SK-N-DZ (cell line): ENCODE measurements at places on chromosomes 1 and 21.

GRCh38 chr1:55378582-55378981 lies 163.4 kb upstream of the USP24 start:
- DNase-seq, result no peak

DNA sequence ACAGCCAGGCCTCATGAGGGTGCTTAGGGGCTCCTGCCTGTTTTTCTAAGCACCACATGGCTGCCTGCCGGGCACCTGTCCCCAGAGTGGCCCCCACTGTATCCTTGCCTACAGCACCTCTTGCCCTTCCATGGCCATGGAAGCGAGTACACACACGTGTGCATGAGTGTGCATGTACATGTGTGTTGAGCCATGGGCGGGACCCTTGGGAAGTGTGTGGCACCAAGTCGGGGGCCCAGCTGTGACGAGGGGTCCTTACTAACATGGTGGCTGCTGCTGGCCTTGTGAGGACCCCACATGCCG lies 25.8 kb downstream of the KRTAP10-1 start:
- DNase-seq, result no peak

GRCh38 chr1:85445906-85446305 lies 19.1 kb downstream of the DDAH1 start:
- no peak for DNase-seq

- no peak for DNase-seq
Measured at GRCh38 chr1:50047916-50048694, 24.4 kb upstream of the AGBL4 start.

- DNase-seq, result peak; percentile 43
Measured at GRCh38 chr1:67347688-67348472, 40.2 kb downstream of the IL12RB2 start.

GRCh38 chr1:153505576-153505975 lies 30.2 kb downstream of the S100A6 start:
- DNase-seq, result no peak

DNA sequence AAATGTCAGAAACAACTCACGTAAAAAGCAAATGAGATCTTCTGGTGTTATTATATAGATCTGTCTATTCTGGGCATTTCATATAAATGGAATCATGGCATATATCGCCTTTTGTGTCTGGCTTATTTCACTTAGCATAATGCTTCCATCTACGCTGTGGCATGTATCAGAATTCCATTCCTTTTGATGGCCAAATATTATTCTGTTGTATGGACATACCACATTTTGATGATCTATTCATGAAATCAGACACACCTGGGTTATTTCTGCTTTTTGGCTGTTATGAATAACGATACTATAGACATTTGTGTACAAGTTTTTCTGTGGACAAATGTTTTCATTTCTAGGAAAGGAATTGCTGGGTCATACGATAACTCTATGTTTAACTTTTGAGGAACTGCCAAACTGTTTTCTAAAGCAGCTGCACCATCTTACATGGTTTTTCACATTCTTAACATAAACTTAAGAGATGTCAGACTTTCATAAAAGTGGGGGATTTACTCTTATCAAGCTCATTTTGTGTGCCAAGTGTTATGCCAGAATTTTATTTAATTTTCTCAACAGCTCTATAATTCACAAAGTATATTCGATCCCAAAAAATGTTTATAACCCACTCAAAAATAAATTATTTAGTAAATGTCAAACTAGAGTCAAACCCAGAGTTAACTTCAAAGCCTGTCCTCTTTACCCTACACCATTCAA lies 7.6 kb downstream of the ENAH start:
- DNase-seq, result no peak

GRCh38 chr1:87795615-87796337 lies 467.1 kb downstream of the LMO4 start:
- no peak for DNase-seq

GRCh38 chr21:35035116-35035515 lies 14.0 kb downstream of the RUNX1 start:
- no peak for DNase-seq

DNA sequence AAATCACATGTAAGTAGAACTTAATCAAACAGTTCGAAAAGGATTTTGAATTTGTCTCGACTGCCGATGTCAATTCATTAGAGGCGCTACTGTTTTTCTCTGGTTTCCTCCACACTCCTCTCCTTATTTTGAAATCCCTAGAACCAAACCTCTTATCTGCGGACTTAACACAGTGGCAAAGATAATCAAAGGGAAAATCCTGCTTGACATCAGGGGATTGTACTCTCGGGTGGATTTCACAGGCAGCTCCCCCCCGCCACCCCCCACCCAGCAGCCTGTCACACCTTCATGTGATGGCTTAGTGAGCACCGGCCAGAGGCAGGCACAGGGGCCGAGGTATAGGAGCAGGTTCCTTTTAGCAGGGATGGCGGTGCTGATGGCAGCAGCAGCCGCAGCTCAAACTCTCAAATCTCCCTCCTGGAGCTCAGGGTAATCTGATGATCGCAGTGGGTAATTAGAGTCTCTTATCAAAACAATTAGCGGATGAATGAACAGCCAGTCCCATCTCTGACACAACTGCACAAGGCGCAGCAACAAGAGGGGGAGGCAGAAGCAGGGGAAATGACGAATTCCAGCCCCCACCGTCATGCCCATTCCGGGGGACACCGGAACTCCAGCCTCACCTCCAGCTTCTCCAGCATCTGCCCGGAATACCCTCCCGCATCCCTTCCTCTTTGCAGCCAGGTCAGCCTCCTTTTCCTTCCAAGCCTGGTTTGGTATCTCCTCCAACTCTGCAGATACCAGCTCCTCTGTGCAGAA lies 80.3 kb downstream of the SSBP3 start:
- DNase-seq, result peak; percentile 84

DNA sequence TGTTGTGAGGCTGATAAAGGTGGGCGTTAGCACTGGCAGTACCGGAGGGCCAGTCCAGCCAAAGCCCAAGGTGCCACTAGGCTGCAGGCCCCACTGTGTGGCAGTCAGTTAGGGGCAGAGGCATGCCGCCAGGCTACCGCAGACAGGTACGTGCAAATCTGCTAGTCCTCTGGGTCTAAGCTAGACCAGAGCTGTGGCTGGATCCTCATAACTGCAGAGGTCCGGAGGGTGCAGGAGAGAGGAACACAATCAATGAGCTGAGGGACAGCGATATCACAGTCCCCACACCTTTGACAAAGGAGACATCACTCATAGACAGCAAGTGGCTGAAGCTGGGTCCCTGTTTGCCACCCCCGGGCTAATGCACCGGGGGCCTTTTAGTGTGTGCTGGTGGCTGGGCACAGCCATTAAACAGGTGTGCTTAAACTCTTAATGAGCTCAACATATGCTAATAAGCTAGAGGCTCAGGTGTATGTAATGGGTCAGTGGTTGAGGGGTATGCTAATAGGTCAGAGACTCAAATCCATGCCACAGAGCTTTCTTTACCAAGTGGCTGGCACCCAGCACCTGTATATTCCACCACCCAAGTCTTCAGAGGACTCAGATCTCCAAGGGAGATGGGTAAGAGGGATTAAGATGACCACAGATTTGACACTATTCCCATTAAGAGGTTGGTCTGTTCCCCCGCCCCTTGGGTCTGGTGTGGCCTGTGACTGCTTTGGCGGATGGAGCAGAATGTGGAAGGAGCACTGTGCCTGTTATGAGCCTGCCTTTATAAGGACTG lies 82.0 kb downstream of the GLIS1 start:
- no peak for DNase-seq

GRCh38 chr21:31267644-31268043 lies 76.4 kb downstream of the TIAM1 start:
- no peak for DNase-seq

GRCh38 chr1:204879351-204879750 lies 8.7 kb downstream of the NFASC start:
- DNase-seq, result no peak

DNA sequence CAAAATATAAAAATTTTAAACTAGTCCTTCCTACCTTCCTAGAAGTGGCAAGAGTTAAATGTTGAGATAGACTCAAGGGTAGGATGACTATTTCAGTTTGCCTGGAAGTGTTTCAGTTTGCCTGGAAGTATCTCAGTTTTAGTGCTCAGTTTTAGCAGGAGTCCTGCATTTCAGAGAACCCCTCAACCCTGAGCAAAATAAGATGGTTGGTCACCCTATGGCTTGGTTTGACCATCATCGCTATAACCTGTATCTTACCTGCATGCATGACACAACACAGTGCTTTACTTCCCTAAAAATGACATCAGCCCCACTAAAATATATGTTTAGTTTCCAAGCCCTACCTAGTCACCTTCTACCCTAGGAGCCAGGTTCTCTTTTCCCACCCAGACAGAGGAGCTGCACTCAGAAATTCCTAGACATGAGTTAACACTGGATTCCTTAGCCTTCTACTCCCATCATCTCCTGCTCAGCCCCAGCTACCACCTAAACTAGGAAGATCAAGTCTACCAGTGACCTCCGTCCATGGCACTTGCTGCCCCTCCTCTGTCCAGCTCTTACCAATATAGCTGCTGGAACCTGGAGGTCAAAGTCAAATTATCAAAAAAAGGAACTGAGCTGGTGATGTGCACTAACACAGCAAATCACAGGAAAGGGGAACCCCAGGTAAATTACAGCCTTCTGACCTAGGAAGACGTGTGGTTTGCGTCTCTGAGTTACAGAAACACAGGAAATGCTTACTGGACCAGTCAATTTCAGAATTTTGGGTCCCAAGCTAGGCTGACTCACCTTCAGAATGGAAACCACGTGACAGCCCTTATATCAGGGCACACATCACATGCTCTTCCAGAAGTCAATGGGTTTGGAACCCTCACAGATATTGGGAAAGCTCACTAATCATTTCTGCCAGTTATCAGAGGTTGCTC lies 2.2 kb upstream of the G0S2 start:
- no peak for DNase-seq

GRCh38 chr1:207805841-207806421 lies 54.1 kb downstream of the CD46 start:
- DNase-seq, result no peak

DNA sequence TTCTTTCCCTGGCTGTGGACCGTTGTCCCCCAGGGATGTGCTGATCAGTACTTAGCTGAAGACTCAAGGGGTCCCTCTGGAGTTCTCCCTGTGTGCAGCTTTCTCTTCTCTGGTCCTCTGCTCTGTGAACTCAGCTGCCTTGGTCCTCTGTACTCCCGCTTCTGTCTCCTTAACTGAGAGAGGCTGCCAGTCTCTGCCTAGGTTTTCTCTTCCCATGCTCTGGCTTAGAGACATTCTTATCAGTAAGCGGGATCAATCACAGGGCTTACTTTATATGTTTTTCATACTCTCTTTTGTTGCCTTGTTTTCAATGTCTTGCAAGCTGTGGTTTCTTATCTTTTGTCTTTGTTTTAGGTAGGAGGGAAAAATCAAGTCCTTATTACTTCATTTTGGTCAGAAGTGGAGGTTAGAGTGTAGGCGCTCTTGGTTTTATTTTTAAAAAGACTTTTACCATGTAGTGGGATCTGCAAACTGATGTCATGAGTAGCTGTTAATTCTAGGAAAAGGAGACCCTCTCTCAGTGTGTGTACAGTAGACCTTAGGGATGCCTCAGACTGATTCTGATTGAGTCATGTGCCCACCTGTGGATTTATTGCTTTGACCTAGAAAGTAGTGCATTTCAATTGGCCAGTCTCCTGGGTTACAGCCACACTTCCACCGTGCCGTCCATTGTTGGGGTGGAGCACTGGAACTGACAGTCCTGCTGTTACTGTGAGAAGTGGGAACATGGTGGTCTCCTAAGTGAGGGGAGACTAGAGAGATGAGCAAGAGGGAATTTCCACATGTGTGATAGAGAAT lies 46.6 kb downstream of the TTC3 start:
- no peak for DNase-seq

DNA sequence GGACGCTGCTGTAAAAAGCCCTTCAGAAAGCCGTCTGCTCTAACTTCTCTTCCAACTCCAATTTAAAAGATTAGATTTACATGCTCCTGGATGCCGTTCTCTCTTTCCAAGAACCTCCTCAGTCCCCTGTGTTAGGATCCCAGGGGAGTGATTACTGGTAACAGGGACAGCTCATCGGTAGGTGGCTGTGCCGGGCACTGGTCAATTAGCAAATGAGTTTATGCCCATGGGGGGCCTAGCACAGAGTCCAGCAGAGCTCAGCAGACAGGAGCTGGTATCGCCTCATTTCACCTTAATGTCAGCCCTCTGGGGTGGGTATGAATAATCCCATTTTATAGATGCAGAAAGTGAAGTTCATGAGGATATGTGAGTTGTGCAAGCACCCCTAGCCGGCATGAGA lies 191.9 kb downstream of the GRIK3 start:
- no peak for DNase-seq

- DNase-seq, result no peak
Measured at GRCh38 chr1:150089846-150090520, 22.4 kb downstream of the VPS45 start.

DNA sequence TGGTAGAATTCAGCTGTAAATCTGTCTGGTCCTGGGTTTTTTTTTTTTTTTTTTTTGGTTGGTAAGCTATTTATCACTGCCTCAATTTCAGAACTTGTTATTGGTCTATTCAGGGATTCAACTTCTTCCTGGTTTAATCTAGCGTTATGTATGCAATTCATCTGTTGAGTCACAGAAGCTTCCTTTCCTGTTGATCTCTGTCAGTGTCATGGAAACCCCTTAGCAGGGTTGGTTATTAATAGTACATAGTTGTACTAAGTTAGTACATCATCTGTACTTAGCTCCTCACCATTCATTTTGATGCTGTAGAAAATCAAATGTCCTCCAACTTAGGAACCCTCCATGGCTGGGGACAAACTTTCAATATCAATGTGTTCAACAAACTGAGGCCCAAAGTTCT lies 51.0 kb upstream of the BARHL2 start:
- DNase-seq, result no peak

- DNase-seq, result peak; percentile 61
Measured at GRCh38 chr21:14259747-14260146, 43.8 kb downstream of the RBM11 start.

- DNase-seq, result no peak
Measured at GRCh38 chr1:155044365-155044764, 6.8 kb upstream of the ADAM15 start.

DNA sequence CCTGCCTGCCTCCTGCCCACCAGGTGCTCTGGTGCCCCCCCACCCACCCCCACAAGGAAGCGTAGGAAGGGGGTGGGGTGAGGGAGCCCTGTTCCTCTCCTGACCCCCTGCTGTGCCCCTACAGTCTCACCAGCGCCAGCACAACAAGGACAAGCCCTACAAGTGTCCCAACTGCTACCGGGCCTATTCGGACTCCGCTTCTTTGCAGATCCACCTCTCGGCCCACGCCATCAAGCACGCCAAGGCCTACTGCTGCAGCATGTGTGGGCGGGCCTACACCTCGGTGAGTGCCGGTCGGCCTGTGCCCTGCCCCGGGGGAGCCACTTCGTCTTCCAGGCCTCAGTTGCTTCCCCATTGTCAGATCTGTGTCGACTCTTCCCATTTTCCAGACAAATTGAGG lies 25.9 kb downstream of the A3GALT2 start:
- DNase-seq, result no peak

GRCh38 chr21:46304955-46305354 lies 18.7 kb downstream of the C21orf58 start:
- DNase-seq, result no peak

GRCh38 chr1:1206966-1207531 lies 657 bp upstream of the TNFRSF18 start:
- DNase-seq, result no peak
